T-helper 2 cell treated with Interferon-gamma antibody and Interleukin-4, amounts not matched to agents 5 μg/mL and 100 μg/mL, for 36 hours (primary cell): ENCODE measurements at places on chromosomes 6 and 20.

DNA sequence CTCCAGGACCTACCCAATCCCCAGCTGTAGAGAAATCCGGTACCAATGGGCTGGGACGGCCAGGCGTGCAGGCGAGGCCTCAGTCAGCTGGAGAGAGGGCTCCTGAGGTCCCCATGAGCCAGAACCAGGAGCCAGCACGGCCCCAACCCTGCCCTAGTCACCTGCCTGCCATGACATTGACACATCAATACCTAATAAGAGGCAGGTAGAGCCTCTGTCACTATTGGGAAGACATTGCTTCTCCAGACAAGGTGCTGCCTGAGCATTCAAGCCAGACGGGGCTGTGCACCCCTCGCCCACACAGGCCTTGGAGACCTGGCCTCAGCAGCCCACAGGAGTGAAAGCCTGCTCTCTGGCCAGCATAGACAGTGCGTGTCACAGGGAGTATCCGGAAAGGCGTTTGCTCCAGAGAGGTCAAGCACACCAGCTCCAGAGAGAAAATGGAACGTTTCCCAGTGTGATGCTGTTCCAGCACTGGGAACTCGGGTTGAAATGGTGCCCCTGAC lies 3.5 kb downstream of the DLL1 start:
- no peak overlapping the region for H3K27ac ChIP-seq
- H3K4me1 ChIP-seq: peaks cover 18% of the 10 kb centered on the region
- peaks cover 54% of the 10 kb centered on the region for H3K27me3 ChIP-seq
- H3K4me3 ChIP-seq: no peak overlapping the region
- DNase-seq: no peak
- H3K36me3 ChIP-seq: peaks cover 1% of the 10 kb centered on the region

DNA sequence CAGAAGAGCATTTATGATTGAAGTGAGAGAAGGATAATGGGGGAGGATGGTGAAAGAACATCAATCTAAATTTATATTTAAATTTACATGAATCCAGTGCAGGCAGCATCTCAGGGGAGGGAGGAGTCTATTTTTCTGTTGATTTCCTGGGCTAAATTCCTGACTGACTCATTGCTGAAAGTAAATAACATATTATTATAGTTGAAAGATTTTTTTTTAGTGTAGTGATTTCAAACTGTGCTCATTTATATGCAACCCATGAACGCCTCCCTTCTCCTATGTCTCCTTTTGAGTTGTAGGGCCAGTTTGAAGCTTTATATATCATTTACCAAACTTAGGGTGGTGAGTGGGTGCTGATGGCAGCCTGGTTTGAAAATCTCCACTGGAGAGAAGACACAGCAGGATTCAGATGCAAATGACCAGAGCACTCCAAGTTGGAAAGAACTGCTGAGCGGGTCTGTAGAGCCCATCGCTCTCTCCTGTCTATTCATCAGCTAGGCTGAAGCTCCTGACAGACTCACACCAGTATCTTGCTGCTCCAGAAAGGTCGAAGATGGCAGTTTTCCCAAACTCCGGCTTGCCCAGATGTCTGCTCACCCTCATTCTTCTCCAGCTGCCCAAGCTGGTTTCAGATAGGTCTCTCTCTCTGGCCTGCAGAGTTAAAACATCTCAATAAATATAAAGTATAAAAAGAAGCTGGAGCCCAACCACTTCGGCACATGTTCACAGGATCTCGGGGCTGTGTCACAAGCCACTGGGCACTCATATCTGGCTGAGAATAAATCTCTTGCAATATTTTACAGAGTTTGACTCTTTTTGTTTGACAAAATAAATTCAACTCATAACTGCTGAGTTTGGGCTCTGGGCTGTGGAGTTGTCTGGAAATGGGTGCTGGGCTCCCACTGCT lies 18.3 kb downstream of the BTN2A1 start:
- H3K36me3 ChIP-seq: peaks cover 31% of the 10 kb centered on the region
- no peaks in the 10 kb centered on the region for H3K27me3 ChIP-seq
- H3K27ac ChIP-seq: peak overlapping the region; percentile 64

DNA sequence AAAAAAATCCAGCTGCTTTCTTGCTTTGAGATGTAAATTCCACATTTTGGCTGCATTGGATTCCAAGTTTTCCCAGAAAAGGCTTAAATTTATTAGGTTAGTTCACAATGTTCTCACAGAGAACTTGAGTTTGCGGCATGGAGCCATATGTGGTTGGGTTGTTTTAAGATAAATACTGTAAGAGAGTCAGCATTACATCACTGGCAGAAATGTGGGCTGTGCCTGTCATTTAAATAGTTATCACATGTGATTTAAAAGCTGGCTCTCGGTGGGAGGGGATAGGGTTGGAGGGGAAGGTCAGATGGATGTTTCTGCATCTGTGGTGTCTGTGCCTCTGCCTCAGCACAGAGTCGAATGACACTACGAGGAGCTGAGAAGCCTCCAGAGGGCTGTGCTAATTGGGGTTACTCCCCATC lies 73.8 kb upstream of the SCP2D1 start:
- DNase-seq: no peak
- no peak overlapping the region for H3K4me3 ChIP-seq
- H3K27ac ChIP-seq: no peak overlapping the region
- H3K4me1 ChIP-seq: peaks cover 3% of the 10 kb centered on the region
- no peaks in the 10 kb centered on the region for H3K36me3 ChIP-seq

GRCh38 chr6:34378470-34378869 lies 14.0 kb downstream of the NUDT3 start:
- no peaks in the 10 kb centered on the region for H3K36me3 ChIP-seq
- H3K4me3 ChIP-seq: no peak overlapping the region
- no peak overlapping the region for H3K27ac ChIP-seq
- no peaks in the 10 kb centered on the region for H3K27me3 ChIP-seq
- peaks cover 3% of the 10 kb centered on the region for H3K4me1 ChIP-seq

- H3K4me1 ChIP-seq: no peaks in the 10 kb centered on the region
- H3K4me3 ChIP-seq: no peak overlapping the region
- no peaks in the 10 kb centered on the region for H3K36me3 ChIP-seq
- H3K27me3 ChIP-seq: peaks cover 45% of the 10 kb centered on the region
- H3K27ac ChIP-seq: no peak overlapping the region
Measured at GRCh38 chr6:112225691-112226090, 28.7 kb downstream of the LAMA4 start.

DNA sequence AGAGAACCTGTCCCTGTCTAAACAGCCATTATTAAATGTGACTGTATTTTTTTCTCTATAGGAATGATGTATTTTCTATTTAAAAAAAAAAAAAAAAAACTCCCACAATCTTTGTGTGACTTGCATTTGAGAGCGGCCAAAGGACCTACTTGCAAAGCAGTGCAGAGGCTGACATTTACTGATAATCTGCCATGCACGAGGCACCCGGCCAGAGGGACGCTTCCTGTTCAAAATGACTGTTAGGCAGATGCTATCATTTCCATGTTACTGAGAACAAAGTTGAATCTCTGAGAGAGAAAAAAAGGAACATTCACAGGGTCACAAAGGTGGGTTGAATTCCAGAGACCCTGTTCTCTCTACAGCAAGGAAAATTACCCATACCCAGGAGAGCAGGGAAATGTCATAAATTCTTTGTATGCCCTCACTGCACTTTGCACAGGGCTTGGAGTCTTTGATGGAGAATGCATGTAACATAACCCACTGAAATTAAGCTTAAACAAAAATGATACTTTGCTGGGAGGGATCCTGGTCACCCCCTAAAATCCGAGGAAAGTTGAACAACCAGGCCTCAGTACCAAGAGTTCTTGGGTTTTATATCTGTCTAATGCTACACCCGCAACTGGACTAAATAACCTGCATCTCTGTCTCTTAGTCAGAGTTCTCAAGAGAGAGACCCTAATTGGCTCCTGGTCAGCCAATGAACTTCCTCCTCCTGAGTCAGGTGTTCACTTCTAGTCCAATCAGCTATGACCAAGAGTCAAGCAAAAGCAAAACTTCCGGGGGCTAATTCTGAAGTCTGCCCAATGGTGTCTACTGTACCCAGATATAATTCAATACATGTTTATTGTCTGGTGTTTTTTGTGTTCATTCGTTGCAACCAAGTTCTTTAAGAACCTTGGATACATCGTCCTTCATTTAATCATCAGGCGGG lies 61.2 kb downstream of the GCLC start:
- H3K27ac ChIP-seq: peak overlapping the region; percentile 73
- DNase-seq: peak; percentile 68
- H3K4me3 ChIP-seq: peak overlapping the region; percentile 41
- no peaks in the 10 kb centered on the region for H3K36me3 ChIP-seq

- no peaks in the 10 kb centered on the region for H3K4me1 ChIP-seq
- no peak overlapping the region for H3K4me3 ChIP-seq
- no peaks in the 10 kb centered on the region for H3K36me3 ChIP-seq
- H3K27ac ChIP-seq: no peak overlapping the region
- H3K27me3 ChIP-seq: no peaks in the 10 kb centered on the region
Measured at GRCh38 chr6:103379272-103379671, 1480.4 kb downstream of the HACE1 start.

GRCh38 chr6:45054610-45055009 lies 273.5 kb upstream of the RUNX2 start:
- no peak for DNase-seq
- H3K27ac ChIP-seq: no peak overlapping the region
- H3K4me1 ChIP-seq: peaks cover 29% of the 10 kb centered on the region
- H3K36me3 ChIP-seq: peaks cover 7% of the 10 kb centered on the region
- no peaks in the 10 kb centered on the region for H3K27me3 ChIP-seq

DNA sequence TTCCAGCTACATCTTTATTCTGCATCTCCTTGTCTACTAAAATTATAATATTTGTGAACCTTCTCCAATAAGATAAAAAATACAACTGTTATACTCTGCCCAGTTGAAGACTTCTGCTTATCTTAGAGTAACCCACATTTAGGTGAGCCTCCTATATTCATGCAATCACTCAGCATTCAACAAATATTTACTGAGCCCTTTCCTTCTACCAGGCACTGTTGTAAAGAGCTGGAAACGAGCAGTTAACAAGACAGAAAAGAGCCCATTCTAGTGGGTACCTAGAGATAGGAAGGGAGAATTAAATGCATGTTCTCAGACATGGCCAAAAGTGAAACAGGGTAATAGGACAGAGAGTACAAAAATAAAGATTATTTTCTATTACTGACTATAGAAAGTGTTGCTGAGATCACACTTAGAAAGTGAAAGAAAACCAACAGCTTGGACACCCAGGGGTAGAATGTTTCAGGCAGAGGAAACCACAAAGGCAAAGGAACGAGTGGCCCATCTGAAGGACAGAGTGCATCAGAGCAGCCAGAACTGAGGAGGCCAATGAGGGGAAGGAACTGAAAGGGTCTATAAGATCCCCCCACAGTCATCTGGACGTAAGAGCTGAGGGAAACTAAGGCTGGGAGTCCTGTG lies 50.8 kb upstream of the SMLR1 start:
- peak overlapping the region; percentile 37 for H3K27ac ChIP-seq
- peaks cover 28% of the 10 kb centered on the region for H3K4me1 ChIP-seq
- no peaks in the 10 kb centered on the region for H3K27me3 ChIP-seq
- no peak for DNase-seq
- no peaks in the 10 kb centered on the region for H3K36me3 ChIP-seq

DNA sequence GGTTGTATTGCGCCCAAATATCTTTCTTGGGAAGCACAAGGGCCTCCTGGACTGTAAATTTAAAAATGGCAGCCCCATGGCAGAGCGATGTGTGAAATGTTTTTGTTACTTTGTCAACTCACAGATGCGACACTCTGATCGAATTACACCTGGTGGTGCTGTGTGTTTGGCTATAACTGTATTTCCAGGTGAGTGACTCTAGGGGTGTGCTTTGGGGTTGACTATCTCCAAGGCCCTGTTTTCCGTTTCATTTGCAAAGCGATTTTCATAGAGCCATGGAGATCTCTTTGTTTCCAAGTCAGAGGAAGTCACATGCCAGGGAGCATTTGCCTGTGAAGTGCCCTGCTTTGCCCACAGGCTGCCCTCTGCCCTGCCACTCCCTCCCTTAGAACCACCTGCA lies 93.5 kb downstream of the CDC5L start:
- peaks cover 2% of the 10 kb centered on the region for H3K4me1 ChIP-seq
- H3K27ac ChIP-seq: no peak overlapping the region
- no peak overlapping the region for H3K4me3 ChIP-seq
- no peak for DNase-seq
- H3K27me3 ChIP-seq: peaks cover 11% of the 10 kb centered on the region

GRCh38 chr6:157725836-157726235 lies 97.2 kb upstream of the SNX9 start:
- H3K27me3 ChIP-seq: peaks cover 5% of the 10 kb centered on the region
- H3K4me3 ChIP-seq: no peak overlapping the region
- no peaks in the 10 kb centered on the region for H3K4me1 ChIP-seq
- no peak for DNase-seq

GRCh38 chr6:2853769-2854395 lies 12.2 kb upstream of the SERPINB1 start:
- H3K36me3 ChIP-seq: peaks cover 3% of the 10 kb centered on the region
- H3K4me1 ChIP-seq: peaks cover 60% of the 10 kb centered on the region
- H3K27ac ChIP-seq: peak overlapping the region; percentile 89
- H3K27me3 ChIP-seq: no peaks in the 10 kb centered on the region
- peak; percentile 85 for DNase-seq
- peak overlapping the region; percentile 58 for H3K4me3 ChIP-seq

DNA sequence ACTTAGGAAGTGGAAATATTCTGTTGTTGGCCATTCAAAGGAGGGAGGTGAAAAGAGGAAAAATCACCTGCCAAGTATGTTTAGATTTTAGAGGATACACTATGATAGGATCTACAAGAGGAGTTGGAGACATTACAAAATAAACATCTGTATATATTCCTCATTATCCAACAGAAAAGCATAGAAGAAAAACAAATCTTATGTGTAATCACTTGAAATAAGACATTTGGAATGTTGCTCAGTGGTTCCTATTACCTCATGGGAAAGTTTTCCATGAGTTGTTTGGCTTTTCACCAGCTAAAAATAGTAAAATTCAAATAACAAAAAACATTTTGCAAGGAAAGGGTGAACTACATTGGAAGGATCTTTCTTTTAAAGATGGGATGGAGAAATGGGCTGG lies 76.7 kb upstream of the CARMIL1 start:
- peaks cover 10% of the 10 kb centered on the region for H3K27me3 ChIP-seq
- H3K4me1 ChIP-seq: no peaks in the 10 kb centered on the region
- no peak overlapping the region for H3K27ac ChIP-seq
- H3K36me3 ChIP-seq: no peaks in the 10 kb centered on the region

- H3K27ac ChIP-seq: no peak overlapping the region
Measured at GRCh38 chr6:136958168-136958567, 36.1 kb downstream of the SLC35D3 start.

GRCh38 chr6:143200167-143200770 lies 139.6 kb downstream of the AIG1 start:
- no peak for DNase-seq
- no peaks in the 10 kb centered on the region for H3K27me3 ChIP-seq
- H3K27ac ChIP-seq: no peak overlapping the region
- H3K36me3 ChIP-seq: no peaks in the 10 kb centered on the region

DNA sequence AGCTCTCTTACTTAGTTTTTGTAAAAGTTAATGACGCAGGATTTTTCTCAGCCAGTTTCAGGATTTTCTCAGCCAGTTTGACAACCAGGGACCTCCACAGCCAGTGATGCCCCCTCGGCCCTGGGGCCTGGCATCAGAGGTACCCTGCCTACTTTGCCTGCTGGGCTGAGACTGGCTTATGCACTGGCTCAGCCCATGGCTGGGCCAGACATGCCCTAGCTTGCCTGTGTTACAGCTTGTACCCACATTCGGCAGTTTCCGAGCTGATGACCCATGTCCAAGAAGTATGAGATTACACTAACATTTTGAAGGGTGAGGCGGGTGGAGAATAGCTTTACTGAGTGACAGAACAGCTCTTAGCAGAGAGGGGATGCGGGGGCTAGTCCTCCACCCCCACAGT lies 406.1 kb upstream of the HSF2 start:
- no peak overlapping the region for H3K27ac ChIP-seq
- no peak overlapping the region for H3K4me3 ChIP-seq
- H3K4me1 ChIP-seq: no peaks in the 10 kb centered on the region
